Uterine smooth muscle cell (primary cell): ENCODE measurements at places on chromosomes 5 and 9. TPM values are rescaled to one million over a fixed set of nuclear protein-coding genes. Genes with fewer than 3 reads are reported as not detected.

Gene FCHO2
- total RNA-seq = 9.5 and 13.9 TPM in 2 replicates

Gene RLN2
- 0.25 and 0.33 TPM in 2 replicates for total RNA-seq

Gene CCNI2
- total RNA-seq = not detected in 2 replicates

Gene ADAMTSL1
- 60.6 and 82.0 TPM in 2 replicates for total RNA-seq

Gene TAF11L5
- not detected in 2 replicates for total RNA-seq

Gene LCN10
- not detected in 2 replicates for total RNA-seq

Gene STARD4
- 166 and 254 TPM in 2 replicates for total RNA-seq

Gene IL9
- total RNA-seq = not detected in 2 replicates

Gene LRRC19
- total RNA-seq = not detected in 2 replicates
